ENCODE measurements at places on chromosomes 11 and 22. TPM values are rescaled to one million over a fixed set of nuclear protein-coding genes. Genes with fewer than 3 reads are reported as not detected.

- DNase-seq = no peak
These were observed 27.6 kb downstream of the BCR start for GRCh38 chr22:23207729-23208393.

CCDC81 gene
- total RNA-seq = 0.71 TPM

DNA sequence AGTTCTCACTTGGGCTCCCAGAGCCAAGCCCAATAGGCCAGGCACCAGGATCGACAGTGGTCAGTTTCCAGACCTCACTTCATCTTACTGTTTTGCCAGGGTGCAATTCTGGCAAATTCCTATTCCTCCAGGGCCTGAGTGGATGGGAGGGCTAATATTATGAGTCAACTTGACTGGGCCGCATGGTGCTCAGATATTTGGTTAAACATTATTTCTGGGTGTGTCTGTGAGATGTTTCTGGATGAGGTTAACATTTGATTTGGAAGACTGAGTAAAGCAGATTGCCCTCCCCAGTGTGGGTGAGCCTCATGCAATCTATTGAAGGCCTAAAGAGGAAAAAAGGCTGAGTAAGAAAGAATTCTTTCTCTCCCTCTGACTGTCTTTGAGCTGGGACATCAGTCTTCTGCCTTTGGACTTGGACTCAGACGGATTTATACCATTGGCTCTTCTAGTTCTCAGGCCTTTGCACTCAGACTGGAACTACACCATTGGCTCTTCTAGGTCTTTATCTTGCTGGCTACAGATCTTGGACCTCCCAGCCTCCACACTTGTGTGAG lies 132.9 kb upstream of the ZBED5 start:
- no peak for DNase-seq

GRCh38 chr22:27115816-27116256 lies 458.4 kb downstream of the MIAT start:
- DNase-seq = no peak

DNA sequence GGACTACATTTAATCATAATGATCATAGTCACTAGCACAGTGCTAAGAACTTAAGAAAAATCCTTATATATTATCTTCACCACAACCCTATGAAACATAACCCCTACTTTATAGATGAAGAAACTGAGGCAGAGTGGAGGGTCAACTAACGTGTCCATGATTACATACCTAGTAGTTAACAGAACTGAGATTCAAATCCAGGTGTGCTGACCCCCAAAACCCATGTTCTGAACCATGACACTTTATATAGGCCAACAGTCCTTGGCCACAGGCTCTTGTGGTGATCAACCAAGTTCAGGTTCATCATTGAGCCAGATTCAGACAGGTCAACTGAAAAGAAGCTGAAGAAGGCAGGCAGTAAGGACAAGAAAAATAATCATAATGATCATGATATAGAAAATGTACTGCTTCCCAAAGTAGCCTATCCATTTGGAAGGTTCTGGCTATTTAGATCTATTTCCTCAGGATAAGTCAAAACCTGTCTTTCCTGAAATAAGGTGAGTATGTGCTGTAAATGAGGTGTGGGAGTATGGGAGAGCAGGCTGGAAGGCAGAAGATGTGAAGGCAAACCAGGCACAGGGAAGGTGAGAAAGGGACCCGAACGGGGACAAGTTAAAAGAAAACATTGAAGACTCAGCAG lies 39.7 kb downstream of the MAPK1 start:
- no peak for DNase-seq

KRTAP5-1 gene
- not detected for total RNA-seq

TMEM109 gene
- 86.7 TPM for total RNA-seq

RFPL2 gene
- total RNA-seq = 0.08 TPM

GRCh38 chr22:40449676-40450035 lies 79.3 kb downstream of the SGSM3 start:
- DNase-seq = no peak

DNA sequence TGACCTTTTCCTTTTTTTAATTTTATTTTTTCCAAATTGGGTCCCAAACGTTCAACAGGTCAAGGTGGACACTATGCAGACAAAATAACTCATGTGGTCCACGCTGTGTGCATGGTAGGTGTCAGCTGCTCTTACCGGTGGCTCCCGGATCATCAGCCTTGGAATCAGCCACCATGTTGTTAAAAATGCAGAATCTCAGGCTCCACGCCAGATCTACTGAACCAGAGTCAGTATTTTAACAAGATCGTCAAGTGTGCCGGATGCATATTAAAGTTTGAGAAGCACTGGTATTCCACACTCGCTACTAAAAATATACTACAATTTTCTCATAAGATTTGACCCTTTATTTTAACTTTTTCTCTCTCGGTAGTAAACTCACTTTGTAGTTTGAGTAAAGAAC lies 553 bp upstream of the LDLRAD3 start:
- no peak for DNase-seq

GRCh38 chr11:33420959-33421566 lies 163.9 kb downstream of the HIPK3 start:
- no peak for DNase-seq

- peak; percentile 52 for DNase-seq
These were observed 22.6 kb upstream of the MGAT3 start for GRCh38 chr22:39434243-39434653.

CRKL gene
- 52.6 TPM for total RNA-seq

CALCB gene
- total RNA-seq = not detected

GRCh38 chr11:130088919-130089673 lies 19.4 kb downstream of the APLP2 start:
- no peak for DNase-seq

GRCh38 chr22:39927544-39927943 lies 26.7 kb downstream of the GRAP2 start:
- DNase-seq = no peak

ISX gene
- total RNA-seq = not detected

DNA sequence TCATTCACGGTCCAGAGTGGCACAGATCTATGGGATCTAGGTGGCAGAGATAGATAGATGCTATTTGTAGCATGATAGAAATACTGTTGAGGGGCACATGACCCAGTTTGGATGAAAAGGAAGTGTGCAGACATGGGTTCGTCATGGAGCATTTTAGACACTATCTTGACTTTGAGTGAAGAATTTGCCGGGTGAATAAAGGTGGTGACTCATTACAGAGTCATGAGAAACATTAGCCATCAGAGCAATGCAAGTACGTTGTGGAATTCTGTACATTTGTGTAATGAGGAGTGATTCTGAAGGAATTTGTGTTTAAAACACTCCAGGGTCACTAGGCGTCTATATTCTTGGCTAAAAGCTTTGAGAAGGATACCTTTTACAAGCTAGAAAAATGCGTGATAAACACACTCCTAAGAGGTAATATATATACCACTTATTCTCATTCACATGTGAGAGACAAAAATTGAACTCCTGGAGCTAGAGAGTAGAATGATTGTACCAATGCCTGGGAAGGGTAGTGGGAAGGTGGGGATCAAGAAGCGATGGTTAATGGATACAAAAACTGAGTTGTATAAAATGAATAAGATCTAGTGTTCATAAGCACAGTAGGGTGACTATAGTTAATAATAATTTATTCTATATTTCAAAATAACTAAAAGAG lies 593.7 kb upstream of the LUZP2 start:
- DNase-seq = no peak

DNA sequence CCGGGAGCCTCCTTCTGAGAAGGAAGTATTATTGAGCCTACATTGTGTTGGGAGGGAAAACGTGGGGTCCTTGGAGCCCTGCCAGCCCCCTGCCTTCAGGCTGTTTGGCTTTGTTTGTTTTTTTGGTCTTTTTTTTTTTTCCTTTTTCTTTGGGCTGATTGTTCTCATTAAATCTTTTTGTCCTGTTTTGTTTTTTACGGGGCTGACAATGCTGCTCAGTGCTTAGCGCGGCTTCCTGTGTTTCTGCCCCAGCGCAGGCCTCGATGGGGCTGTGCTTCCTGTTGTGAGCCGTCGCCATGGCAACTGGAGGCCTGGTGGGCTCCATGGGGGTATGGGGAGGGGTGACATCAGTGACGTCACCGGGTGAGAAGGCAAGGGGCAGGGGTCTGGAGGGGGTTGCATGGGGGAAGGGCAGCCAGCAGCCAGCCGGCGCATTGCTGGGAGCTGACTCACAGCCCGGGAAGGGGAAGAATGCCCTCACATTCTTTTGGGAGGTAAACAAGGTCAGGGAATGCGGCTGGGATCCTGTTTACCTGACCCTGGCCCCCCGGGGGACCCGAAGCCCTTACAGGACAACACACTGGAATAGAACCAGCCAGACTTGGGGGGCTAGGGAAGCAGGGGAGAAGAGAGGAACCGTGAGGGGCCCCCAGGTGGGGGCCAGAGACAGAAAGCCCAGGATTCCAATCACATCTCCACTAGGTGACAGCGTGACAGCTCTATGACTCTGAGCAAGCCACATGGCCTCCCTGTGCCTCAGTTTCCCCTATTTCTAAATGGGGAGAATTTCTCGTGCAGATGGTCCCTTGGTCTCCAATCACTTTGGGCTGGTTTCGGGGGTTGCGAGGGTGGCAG lies 22.2 kb upstream of the CBX7 start:
- peak; percentile 77 for DNase-seq

DNA sequence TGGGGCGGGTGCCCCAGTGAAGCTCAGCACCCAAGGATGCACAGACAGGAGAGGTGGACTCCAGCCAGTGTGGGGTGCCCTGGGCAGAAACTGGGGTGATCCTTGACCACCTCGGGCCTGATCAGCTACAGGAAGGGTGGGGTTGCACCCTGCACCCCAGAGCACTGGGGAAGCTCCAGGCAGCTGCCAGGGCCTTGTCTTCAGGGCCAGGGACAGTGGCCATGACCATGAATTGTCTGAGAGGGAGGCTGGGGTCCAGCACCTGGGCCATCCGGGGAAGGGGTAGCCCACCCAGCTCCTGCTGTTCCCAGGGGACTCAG lies 17.6 kb downstream of the IL17REL start:
- no peak for DNase-seq

DNA sequence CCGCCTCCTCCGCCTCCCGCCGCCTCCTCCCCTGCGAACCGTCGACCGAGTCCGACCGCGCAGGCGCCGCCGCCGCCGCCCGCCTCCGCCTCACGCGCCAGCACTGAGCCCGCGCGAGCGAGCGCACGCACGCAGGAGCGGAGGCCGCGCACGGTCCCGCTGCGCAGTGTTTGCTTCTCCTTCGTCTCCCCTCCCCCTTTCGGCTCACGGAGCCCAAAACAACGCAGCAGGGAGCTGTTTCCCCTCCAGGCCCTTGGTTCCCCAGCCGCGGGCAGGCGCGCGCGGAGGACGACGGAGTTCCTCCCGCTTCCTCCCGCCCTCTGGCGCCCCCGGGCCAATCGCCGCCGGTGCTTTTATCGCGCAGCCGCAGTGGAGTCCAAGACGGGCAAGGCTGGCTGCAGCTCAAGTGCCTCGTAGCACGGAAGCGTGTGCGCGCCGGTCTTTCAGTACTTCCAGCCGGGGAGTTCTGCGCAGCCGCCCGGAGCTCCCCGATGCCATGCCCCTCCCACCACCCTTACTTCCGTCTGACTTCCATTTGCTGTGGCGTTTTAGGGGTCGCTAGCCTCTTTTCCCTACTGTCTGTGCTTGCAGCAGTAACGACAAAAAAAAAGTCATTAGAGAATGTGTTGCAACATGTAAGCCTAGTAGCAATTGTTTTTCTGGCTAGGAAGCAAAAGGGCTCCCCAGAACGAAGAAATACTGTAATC lies at the start of gene HNRNPUL2:
Gene HNRNPUL2 (minus strand): TSS at position 293 of the 707 bp plus-strand sequence. CDS start 301 bp downstream, outside the sequence.
- DNase-seq = peak; percentile 99

GRCh38 chr22:46443850-46444389 lies 93.5 kb downstream of the CELSR1 start:
- no peak for DNase-seq

GRCh38 chr11:76626921-76627401 lies 43.6 kb downstream of the LRRC32 start:
- no peak for DNase-seq

DNA sequence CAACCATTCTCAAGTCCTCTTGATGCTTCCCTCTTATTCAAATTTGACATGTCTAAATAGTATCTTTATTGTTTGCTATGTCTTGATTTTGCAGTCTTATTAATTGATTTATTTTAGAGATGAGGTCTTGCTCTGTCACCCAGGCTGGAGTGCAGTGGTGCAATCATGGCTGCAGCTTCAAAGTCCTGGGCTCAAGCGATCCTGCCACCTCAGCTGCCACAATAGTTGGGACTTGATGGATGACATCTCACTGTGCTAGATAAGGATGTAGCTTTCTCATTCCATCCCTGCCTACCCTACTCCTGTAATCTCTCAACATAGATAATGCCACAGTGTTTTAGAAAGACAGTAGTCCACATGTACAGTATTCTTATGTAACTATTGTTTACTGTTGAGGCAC lies 7.5 kb upstream of the SPTY2D1 start:
- DNase-seq = no peak

DNA sequence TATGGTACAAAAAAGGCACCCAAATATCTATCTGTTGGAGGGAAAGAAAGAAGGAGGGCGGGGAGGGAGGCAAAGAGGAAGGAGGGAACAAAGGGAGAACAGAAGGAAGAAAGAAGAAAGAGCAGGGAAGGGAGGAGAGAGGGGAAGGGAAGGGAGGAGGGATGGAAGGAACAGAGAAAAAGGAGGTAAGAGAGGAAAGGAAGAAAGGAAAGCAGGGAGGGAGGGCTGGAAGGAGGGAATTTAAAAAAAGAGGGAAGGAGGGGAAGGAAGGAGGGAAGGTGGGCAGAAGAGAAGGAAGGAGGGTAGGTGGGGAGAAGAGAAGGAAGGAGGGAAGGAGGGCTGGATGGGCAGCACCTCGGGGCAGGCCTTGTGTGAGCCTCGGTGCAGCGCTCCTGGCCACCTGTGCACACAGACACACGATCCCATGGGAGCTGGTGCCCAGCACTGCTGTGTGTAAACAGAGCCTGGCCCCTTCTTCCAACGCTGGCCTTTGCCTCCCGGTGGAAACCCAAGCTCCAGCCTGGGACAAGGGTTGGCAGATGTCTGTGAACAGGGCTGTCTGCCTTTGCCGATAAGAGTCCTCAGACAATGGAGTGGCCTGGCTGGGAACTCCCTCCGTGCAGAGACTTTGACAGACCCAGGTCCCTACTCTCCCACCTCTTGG lies 23.2 kb downstream of the SMIM38 start:
- DNase-seq = no peak

- no peak for DNase-seq
These were observed 16.4 kb downstream of the SLN start for GRCh38 chr11:107695446-107695845.

DNA sequence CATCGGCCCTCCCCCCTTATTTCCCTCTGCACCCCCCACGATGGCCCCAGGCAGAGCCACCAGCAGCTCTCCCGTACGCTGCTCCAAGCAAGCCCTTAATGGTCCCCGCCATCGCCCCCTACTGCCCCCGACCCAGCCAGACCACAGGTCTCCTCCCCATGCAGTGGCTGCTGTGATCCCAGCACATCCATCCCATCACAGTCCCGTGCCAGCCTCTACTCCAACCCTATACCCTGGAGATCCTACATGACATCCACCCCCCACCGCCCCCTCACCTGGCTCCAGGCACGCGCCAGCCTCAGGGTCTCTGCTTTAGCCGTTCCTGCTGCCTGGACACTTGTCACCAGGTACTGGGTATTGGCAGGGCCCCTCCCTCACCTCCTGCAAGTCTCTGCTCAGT lies 85.8 kb upstream of the RTL6 start:
- peak; percentile 7 for DNase-seq

DNA sequence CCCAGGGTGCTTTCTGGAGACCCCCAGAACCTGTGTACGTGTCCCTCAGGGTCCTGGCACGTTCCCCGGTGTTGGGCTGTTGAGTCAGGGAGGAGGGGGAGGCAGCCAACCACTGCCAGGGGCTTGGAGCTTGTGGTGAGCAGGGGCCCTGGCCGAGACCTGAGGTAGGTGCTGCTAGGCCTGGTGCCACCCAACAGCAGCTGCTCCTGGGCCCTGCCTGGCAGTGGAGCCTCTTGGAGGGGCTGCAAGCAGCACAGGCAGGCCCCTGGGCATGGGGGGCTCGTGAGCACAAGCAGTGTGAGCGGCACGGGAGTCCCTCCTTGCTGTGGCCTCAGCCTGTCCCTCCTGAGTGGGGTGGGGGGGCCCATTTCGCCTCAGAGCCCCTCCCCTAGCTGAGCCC lies 7.2 kb upstream of the SELENOO start:
- DNase-seq = no peak

Measured in left ventricle myocardium inferior (tissue), 1 donor.